Progenitor cell of endocrine pancreas (in vitro differentiated cells): ENCODE measurements at places on chromosomes 7 and 10.

DNA sequence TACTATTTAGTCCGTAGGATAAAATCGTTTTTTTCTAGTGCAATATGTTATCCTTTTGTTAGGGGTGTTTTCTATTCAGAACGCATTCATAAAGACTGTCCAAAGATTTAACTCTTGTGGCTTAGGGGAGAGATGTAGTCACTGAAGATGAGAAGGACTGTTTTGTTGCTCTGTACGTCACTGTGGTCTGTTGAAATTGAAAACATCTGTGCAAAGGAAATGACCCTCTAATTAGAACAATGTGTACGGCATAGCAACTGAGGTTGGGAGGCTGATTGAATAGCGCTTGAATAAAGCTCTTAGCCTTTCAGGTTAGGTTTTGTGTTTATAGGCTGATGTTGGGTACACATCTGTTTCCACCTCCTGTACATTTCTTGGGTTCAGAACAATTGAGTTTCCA lies 453.4 kb upstream of the AKR1E2 start:
- DNase-seq, result no peak

DNA sequence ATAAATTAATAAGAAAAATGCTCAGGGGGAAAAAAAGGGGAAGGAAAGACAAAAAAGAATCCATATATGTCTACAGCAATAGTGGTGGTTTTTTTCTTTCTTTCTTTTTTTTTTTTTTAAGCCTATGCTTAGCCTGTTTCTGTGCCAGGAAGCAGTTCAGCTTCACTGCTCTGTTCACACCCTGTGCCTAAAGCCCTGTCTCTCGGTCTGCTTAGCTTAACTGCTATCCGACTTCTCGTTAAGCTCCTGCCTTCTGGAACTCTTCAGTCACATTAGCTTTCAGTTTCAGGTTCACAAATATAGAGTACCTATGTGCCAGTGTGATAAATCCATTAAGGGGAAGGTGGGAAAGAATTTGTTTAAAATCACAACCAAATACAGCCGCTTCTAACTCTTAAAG lies 26.5 kb upstream of the NRG3 start:
- DNase-seq, result no peak

DNA sequence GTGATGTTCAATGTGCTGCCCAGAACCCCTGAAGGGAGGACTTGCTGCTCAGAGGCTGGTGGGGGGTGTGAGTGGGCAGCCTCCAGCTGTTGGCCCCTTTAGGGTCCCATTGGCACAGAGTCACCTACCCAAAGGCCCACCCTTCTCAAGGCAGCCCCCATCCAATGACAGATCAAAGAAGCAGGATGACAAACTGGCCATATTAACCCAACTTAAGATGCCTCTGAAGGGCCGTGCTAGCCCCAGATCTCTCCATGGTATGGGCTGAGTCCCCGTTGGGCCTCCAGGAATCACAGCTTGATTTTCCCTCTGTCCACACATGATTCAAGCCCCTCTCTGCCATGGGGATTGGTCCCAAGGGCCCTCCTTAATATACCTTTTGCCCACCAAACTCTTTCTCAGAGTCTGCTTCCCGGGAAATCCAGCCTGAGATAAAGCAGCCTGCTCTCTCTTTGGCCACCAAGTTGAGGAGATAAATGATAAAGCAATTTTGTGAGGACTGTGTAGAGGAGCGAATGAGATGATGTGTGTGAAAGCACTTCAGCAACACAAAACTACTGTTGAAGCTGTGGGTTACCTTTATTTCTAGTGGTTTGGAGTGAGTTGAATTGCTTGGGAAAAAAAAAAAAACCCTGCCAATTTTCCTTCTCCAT lies 38.2 kb upstream of the C10orf71 start:
- no peak for DNase-seq

DNA sequence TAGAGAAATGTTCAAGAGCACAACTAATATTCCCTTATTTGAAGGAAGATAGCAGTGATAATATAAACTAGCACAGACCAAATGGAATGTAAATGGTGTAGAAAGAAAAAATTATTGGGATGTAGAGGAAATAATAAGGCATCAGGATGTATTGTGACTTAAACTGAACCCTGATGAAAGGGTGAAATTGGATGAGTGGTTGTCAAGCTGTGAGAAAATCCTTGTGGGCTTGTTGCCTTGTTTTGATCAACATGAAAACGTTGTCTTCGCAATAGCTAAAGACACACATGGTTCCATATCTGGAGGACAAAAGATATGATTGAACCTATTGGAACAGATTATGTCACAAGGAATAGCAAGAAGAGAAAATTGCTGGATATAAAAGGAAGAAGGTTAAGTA lies 40.3 kb upstream of the CNTNAP2 start:
- no peak for DNase-seq

DNA sequence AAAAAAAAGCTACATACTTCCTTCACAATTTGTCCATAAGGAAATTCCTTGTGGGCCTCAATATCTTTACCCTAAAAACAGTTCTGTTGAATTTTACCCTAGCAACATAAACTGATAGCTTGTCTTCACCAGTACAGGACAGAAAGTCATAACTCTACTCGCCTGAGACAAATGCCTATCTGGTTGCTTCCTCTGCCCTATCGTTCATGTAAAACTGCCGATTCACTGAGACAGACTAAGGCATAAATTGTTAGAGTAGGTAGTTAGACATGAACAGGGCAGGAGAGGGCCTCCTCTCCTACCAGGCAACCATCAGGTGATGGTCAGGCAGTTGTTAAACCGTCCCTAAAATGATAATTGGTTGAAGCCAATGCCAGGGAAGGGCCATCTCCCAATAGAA lies 25.0 kb downstream of the IFIT3 start:
- DNase-seq, result no peak

GRCh38 chr10:2989292-2989947 lies 77.9 kb upstream of the PFKP start:
- no peak for DNase-seq

- DNase-seq, result no peak
Observed at GRCh38 chr7:116348346-116348745, 138.0 kb downstream of the TES start.

- DNase-seq, result no peak
Observed at GRCh38 chr10:79116801-79117723, 48.3 kb downstream of the ZMIZ1 start.

DNA sequence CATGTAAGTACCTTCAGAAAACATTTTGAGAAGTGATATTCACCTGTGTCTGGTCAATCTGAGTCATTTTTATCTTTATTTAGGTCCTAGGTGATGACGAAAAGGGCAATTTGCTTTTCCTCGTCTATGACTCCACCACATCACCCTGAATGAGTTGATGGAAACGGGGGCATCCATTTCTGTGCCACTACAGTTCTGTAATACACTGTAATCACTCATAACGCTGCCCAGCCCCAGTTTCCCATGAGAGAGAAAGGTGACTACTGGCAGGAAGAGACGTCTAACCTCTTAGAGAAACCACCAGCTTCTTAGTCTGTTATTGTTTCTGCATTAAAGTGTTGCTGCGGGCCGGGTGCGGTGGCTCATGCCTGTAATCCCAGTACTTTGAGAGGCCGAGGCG lies 205.3 kb upstream of the MKLN1 start:
- no peak for DNase-seq

GRCh38 chr7:142516038-142516501 lies 233.2 kb upstream of the PRSS1 start:
- DNase-seq, result no peak

DNA sequence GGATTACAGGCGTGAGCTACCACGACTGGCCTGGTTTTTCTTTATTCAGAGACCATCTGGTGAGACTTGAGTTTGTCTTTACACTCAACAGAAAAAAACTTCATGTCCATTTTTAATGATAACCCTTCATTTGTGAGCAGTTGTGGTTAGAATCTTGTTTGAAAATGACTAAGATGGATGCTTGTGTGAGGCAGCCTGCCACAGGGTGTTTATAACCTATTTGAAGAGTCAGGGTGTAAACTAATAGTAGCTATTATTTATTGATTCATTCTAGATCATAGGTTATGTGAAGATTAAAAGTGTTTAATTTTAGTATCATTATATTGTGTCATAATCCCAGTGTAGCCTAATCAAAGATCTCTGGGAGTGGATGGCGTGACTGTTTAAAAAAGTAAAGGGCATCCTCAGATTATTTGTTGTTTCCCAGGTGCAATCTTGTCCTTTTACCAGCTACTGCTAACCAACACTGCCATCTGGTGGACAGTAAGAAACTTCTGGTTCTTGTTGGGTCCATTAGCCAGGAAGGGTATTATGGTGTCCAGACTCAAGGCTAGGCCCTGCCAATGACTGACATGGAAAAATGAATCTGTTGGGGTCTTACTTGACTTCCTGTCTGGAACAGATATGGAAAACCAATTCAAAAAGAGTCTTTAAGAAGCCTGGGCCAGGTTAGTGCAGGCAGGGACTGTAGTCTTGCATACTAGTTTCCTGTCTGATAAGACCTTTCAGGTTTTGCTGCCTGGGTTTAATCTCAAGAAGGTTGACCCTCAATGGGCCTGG lies 24.9 kb downstream of the NRBF2 start:
- DNase-seq, result peak; percentile 20

GRCh38 chr10:76647301-76647700 lies 990.3 kb downstream of the KCNMA1 start:
- DNase-seq, result no peak

- no peak for DNase-seq
Observed at GRCh38 chr7:151243045-151243349, 5.5 kb downstream of the SMARCD3 start.

- DNase-seq, result no peak
Observed at GRCh38 chr10:106566873-106567272, 597.6 kb downstream of the SORCS1 start.

DNA sequence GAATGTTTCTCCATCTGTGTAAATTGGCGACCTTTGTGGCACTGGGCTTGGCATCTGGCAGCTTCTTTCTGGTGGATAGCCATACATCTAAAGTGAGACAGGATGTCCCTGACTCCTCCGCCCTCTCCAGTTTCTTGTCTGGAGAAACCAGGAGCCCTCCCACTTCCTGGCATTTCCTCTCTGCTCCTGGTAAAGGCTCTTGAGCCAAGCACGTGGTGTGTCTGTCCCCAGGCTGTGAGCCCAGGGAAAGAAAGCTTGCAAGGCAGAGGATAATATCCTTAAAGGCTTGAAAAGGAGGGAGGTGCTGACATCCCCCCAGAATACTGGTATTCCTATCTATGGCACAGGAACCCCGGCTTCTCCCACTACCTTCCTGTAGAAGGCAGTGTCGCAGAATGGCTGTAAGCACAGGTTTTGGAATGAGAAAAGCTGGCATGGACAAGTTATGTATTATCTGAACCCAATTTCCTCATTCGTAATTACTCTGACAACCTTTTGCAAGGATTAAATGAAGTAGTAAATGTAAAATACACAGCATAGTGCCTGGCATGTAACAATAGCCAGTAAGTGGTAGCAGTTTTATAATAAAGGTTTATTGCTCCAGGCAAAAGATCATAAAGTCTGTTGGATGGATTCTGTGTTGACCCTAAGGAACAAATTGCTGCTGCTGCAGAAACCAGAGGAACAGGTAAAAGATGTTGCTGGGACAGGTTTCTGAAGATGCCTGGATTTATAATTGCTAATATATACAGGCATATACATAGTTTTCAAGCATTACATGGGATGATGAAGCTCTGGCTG lies 11.8 kb upstream of the ACSL5 start:
- DNase-seq, result no peak

DNA sequence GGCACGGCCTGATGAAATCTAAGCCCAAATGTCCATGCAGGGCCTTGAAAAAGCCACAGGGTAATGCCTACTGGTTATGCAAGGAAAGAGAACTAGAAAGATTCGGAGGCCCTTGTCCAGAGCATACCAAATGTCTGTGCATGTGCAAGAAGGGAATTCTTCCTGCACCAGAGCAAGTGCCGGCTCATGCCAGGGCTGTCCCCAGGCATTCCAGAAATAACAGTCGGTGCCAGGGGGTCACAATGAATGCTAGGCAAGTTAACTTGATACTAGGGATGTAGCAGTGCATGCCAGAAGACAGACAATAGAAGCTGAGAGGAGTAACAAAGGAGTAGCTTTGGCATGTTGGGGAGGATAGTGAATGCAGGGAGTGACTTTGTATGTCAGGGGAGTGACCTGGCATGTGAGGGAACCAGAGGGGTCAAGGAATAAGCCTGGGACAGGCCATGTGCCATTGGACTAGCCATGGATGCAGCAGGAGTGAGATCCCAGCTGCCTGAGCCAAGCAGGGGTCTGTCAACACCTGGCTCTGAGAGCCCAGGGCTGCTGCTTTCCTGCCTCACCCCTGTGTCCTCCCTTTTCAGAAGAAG lies 119.5 kb upstream of the UNC5B start:
- DNase-seq, result no peak

GRCh38 chr10:5566614-5567013 lies 41.9 kb downstream of the CALML3 start:
- DNase-seq, result no peak

DNA sequence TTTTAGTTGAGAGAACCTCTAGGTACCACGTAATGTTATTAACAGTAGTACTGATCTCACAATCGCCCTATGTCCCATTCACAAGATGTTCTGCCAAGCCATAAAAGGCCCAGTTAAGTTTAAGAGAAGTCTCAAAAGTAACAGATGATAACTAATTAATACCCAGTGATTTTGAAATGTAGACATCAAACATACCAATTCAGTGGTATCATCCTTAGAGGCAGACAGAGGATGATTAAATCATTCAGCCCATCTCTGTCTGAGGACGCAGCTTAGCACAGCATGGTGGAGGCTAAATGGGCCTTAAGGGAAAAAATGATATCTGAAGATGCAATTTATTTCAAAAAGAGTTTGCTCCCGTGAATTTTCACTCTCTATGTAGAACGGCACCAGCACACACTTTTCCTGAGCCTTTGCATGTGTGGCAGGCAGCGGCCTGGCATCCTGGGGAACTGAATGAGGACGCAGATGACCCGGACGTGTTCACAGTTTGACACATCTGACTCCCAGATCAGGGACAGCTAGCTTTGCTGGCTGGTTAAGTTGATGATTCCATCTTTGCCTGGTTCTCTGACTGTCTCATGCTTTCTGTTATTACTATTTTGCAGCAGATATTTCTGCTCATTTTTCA lies 13.4 kb downstream of the EGFR start:
- no peak for DNase-seq

- DNase-seq, result no peak
Observed at GRCh38 chr10:5303504-5303903, 61.3 kb upstream of the UCN3 start.

DNA sequence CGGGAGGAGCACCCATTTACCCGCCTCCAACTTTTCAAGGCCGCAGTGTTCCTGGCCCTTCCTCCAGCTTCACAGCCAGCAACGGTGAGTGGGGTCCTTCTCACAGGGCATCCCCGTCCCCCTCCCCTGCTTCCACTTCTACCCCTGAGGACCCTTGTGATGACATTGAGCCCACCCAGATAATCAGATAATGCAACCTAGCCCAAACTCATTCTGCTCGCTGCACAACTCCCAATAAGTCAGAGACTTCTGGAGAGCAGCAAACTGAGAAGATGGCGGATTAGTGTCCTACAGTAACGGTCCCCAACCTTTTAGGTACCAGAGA lies 74.5 kb downstream of the OAT start:
- no peak for DNase-seq

GRCh38 chr10:2871673-2872219 lies 195.6 kb upstream of the PFKP start:
- no peak for DNase-seq
